ENCODE measurements at places on chromosomes 2 and 18. TPM values are rescaled to one million over a fixed set of nuclear protein-coding genes. Genes with fewer than 3 reads are reported as not detected.

DNA sequence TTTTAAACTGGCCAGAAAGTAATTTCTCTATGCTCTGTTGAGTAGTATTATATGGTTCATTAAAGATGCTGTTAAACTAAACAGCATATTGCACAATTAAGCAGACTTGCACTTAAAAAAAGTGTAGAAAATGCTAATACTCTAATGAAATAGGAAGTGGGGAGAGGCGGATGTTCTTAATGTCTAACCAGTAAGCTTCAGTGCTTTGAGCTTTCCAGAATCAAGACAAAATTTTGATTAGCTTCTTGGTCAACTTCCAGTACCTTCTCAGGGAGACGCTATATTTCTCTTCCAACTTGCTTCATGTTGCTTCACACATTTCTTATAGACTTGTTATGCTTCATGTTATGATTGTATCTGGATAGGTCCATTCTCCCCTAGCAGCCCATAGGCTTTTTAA lies 89.1 kb downstream of the MAP2 start:
- no peak overlapping the region for H3K4me3 ChIP-seq
- no peaks in the 10 kb centered on the region for H3K36me3 ChIP-seq
- H3K27ac ChIP-seq: no peak overlapping the region
- no peak for DNase-seq
- no peaks in the 10 kb centered on the region for H3K27me3 ChIP-seq

GRCh38 chr2:237720957-237721356 lies 77.6 kb upstream of the RBM44 start:
- no peaks in the 10 kb centered on the region for H3K27me3 ChIP-seq
- no peak overlapping the region for H3K4me3 ChIP-seq
- no peaks in the 10 kb centered on the region for H3K4me1 ChIP-seq
- no peaks in the 10 kb centered on the region for H3K36me3 ChIP-seq
- H3K27ac ChIP-seq: peak overlapping the region; percentile 52

The HOXD12 gene
- total RNA-seq: not detected

The ZC3H6 gene
- 10.9 TPM for total RNA-seq

The OR6B2 gene
- not detected for total RNA-seq

GRCh38 chr2:184597571-184597991 lies 748 bp upstream of the ZNF804A start:
- H3K4me3 ChIP-seq: peak overlapping the region; percentile 48
- no peaks in the 10 kb centered on the region for H3K4me1 ChIP-seq
- no peak overlapping the region for H3K27ac ChIP-seq
- H3K36me3 ChIP-seq: no peaks in the 10 kb centered on the region

The TET3 gene
- 10.9 TPM for total RNA-seq

DNA sequence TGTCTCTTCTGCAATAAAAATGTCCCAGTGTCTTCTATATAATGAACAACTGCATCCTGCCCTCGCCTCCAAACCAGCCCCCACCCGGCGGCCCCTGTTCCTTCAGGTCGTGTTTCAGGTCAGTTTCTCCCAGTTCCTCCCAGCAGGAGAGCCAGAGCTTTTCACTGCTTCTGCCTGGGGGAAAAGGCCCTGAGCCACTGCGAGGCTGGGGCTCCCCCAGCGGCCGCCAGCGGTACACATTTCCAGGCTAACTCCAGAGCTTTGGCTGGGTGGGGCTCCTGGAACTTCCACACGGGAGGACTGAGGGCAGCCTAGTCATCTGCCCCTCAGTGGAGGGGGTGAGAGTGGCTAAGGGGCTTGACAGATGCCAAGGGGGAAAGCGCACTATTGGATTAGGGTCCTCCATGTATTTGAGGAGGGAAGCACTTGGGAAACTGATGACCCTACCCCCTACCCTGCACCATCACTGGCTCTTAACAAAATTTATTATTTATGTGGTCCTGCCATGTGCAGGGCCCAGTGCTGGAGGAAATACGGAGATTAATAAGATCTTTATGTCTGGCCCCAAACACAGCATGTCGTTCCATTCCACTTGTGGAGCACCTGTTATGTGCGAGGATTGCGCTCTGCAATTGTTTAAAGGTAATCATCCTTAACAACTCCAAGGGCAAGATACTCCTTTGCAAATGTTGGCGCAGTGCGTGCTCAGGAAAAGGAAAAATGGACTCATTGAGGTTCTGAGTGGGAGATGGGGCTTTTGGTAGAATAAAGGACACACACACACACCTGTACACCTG lies 17.3 kb upstream of the CYS1 start:
- H3K4me1 ChIP-seq: no peaks in the 10 kb centered on the region
- no peak overlapping the region for H3K4me3 ChIP-seq
- H3K36me3 ChIP-seq: no peaks in the 10 kb centered on the region
- H3K27me3 ChIP-seq: no peaks in the 10 kb centered on the region
- H3K27ac ChIP-seq: no peak overlapping the region

The PROKR1 gene
- not detected for total RNA-seq

The NAT8 gene
- 0.62 TPM for total RNA-seq

GRCh38 chr2:176172007-176172894 lies 15.1 kb downstream of the HOXD3 start:
- no peaks in the 10 kb centered on the region for H3K36me3 ChIP-seq
- DNase-seq: no peak
- no peaks in the 10 kb centered on the region for H3K27me3 ChIP-seq
- no peaks in the 10 kb centered on the region for H3K4me1 ChIP-seq
- peak overlapping the region; percentile 8 for H3K4me3 ChIP-seq
- H3K27ac ChIP-seq: peak overlapping the region; percentile 75

The TEKT4 gene
- total RNA-seq: not detected

GRCh38 chr2:239119346-239120126 lies 271.7 kb downstream of the TWIST2 start:
- H3K4me1 ChIP-seq: no peaks in the 10 kb centered on the region
- no peak for DNase-seq
- no peak overlapping the region for H3K27ac ChIP-seq
- H3K27me3 ChIP-seq: no peaks in the 10 kb centered on the region
- H3K4me3 ChIP-seq: no peak overlapping the region

The RGPD3 gene
- under 0.01 TPM for total RNA-seq

The CCDC138 gene
- total RNA-seq: 9.0 TPM

The ACSL3 gene
- total RNA-seq: 63.2 TPM

GRCh38 chr2:226333388-226333787 lies 466.2 kb downstream of the IRS1 start:
- H3K4me1 ChIP-seq: peaks cover 5% of the 10 kb centered on the region
- no peak overlapping the region for H3K27ac ChIP-seq
- H3K36me3 ChIP-seq: no peaks in the 10 kb centered on the region
- H3K4me3 ChIP-seq: no peak overlapping the region
- no peak for DNase-seq

GRCh38 chr2:181776336-181776735 lies 96.0 kb upstream of the NEUROD1 start:
- DNase-seq: no peak
- no peak overlapping the region for H3K27ac ChIP-seq
- no peaks in the 10 kb centered on the region for H3K36me3 ChIP-seq
- no peaks in the 10 kb centered on the region for H3K4me1 ChIP-seq

The UGT1A9 gene
- not detected for total RNA-seq

- DNase-seq: no peak
- H3K36me3 ChIP-seq: no peaks in the 10 kb centered on the region
Measured at GRCh38 chr18:80143881-80144280, 34.8 kb downstream of the ADNP2 start.

DNA sequence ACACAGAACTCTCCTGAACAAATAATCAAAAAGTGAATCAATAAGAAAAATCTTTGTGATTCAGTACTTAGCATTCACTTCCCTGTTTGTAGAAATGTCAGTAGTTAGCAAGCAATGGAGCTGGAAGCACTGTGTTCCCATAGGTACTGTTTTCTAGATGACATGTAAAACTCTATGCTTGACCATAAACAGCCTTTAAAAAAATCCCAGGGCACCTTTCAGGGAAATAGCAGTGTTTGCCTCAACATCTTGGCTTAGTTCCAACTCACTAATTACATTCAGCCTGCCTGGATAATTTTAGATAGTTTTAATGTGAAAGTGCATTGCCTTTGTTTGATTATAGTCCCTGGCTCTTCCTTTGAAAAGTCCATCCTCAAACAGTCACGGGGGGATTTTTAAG lies 721.8 kb downstream of the ERBB4 start:
- DNase-seq: no peak
- no peaks in the 10 kb centered on the region for H3K4me1 ChIP-seq
- no peak overlapping the region for H3K4me3 ChIP-seq
- no peak overlapping the region for H3K27ac ChIP-seq
- no peaks in the 10 kb centered on the region for H3K36me3 ChIP-seq

DNA sequence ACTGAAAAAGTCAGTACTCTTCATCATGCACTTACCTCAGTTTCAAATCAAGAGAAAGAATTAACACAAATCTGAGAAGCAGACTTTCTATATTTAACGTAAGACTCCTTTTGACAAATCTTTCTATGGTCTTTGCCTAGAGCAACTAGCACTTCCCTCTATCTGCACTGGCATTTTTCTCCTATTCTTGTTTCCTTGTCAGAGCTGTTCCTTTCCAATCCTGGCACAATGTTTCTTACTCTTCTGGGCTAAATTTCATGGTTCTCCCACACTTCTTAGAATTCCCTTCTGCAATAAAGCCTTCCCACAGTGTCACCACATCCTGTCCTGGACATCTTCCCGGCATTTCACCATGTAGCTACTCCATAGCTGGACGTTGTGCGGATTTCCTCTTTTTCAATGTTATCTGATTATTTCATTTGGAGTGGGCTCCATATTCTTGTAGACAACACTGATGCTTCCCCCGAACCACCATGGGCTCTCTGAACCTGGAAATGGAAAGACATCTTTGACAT lies 144.7 kb upstream of the CTNNA2 start:
- H3K36me3 ChIP-seq: no peaks in the 10 kb centered on the region
- no peak for DNase-seq
- H3K4me3 ChIP-seq: no peak overlapping the region
- no peaks in the 10 kb centered on the region for H3K4me1 ChIP-seq
- no peak overlapping the region for H3K27ac ChIP-seq
- H3K27me3 ChIP-seq: no peaks in the 10 kb centered on the region

DNA sequence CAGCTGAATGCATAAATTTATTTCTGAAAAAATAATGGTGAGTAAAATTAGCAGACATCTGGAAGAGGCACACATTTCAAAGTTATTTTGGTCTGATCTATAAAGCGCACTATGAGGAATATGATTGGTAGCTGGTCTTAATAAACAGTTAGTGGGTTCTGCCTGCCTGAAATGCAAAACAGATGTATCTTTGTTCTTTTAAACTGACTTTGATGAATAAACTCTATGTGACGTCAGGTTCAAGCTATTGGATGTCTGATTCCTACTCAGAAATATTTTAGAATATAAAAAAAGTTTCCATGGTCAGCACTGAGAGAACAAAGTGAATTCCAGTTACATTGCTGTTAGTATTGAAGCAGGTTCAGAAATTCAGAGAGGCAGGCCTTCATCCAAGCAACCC lies 136.4 kb downstream of the TPGS2 start:
- no peaks in the 10 kb centered on the region for H3K4me1 ChIP-seq
- no peak for DNase-seq
- no peak overlapping the region for H3K4me3 ChIP-seq
- no peak overlapping the region for H3K27ac ChIP-seq

DNA sequence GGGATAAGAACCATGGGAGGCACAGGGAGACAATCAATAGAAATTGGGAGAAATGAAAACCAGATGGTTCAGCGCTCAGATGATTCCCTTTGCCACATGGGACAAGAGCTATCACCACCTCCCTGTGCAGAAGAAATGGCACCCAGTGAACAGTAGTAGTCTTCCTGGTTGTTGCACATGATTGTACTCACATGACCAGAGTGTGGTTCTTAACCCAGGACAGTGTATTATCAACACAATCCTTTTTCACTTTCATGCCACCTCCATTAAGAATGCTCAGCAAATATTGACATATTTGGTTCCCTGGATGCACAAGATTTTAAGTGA lies 149.0 kb upstream of the SH3BP4 start:
- no peak for DNase-seq
- no peak overlapping the region for H3K27ac ChIP-seq
- no peaks in the 10 kb centered on the region for H3K36me3 ChIP-seq
- no peak overlapping the region for H3K4me3 ChIP-seq
- H3K27me3 ChIP-seq: no peaks in the 10 kb centered on the region

The KATNAL2 gene
- total RNA-seq: 2.8 TPM

The CDH2 gene
- total RNA-seq: 2.6 TPM

The VIT gene
- 0.26 TPM for total RNA-seq

DNA sequence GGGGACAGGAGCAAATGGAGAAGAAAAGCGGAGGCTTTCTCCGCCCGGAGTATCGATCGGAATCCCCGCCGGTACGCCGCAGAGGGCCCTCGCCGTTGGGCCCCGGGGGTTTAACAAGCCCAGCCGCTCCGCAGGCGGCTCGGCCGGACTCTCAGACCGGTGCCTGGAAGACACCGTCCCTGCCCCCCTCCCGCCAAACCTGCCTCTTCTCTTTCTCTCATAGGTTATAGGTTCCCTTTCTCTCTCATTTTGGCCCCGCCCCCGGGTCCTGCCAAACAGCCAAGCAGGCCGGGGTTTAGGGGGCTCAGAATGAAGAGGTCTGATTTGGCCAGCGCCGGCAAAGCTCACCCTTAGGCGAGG lies 4.4 kb downstream of the ONECUT2 start:
- H3K4me3 ChIP-seq: no peak overlapping the region
- no peak overlapping the region for H3K27ac ChIP-seq
- peaks cover 78% of the 10 kb centered on the region for H3K27me3 ChIP-seq
- no peaks in the 10 kb centered on the region for H3K36me3 ChIP-seq

The IL1RL2 gene
- not detected for total RNA-seq

The RNF125 gene
- total RNA-seq: 3.2 TPM

- H3K27me3 ChIP-seq: no peaks in the 10 kb centered on the region
- peak overlapping the region; percentile 40 for H3K27ac ChIP-seq
- H3K36me3 ChIP-seq: no peaks in the 10 kb centered on the region
- H3K4me1 ChIP-seq: no peaks in the 10 kb centered on the region
Measured at GRCh38 chr2:237465515-237466148, 21.4 kb upstream of the MLPH start.

DNA sequence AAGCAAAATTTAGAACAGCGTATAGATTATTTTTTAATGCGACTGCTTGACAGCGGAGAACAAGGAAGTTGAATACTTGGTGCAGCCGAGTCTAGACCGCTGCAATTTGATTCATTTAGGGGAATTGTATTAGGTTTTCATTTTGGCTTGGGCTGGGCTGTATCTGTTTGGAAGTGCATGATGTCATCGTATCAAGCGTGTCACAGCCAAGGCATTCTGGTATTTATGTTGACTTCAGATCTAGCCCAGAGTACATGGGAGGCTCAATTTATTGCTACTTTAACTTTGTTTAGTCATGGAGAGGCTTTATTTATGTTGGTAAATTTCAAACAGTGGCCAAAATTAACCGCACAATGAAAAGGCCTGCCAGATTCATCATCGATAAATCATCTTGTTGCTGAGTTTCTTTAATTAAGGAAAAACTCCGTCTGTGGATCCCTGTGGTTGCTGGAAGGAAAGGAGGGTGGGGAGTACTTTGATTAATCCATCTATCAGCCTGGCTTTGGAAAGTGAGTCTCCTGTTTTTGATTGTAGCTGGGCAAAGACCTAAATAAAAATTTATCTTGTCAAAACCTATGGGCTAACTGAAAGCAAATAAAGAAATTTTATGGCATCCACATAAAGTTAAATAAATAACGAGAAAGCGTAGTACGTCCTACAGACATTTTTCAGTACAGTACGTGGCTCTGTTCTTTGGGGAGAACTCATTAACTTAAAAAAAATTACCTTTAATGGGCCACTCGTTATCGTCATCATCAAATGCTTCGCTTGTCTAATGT lies 230.4 kb upstream of the SPRED2 start:
- no peaks in the 10 kb centered on the region for H3K27me3 ChIP-seq
- H3K4me3 ChIP-seq: no peak overlapping the region
- peak; percentile 67 for DNase-seq
- H3K4me1 ChIP-seq: peaks cover 3% of the 10 kb centered on the region
- peak overlapping the region; percentile 79 for H3K27ac ChIP-seq

The SPEG gene
- total RNA-seq: 318 TPM
